ENCODE measurements at places on chromosomes 5 and 9.

DNA sequence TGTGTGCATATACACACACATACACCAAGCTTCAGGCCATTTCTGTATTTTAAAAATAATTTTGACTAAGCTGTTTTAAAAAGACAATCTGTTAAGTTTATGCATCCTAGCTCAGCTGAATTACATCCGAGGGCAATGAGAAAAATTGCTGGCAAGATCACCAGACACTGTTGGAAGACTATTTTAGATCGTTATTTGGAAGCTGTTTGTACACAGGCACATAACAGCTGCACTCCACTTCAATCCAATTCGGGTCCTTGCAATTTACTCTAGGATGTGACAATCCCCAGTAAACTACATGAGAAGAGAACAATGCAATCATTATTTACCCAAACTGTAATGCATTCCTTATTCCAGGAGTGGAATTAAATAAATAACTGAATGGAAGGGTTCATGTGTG is 79.3 kb upstream of the RASA1 start:
- no peak for DNase-seq

- no peak for DNase-seq
Observed at GRCh38 chr5:138951986-138952735, 77.0 kb upstream of the LRRTM2 start.

- no peak for DNase-seq
Observed at GRCh38 chr5:126869005-126869451, 92.1 kb downstream of the LMNB1 start.

GRCh38 chr5:2487152-2487763 is 264.2 kb downstream of the IRX2 start:
- DNase-seq, result no peak

- no peak for DNase-seq
Observed at GRCh38 chr5:6423327-6424109, 25.1 kb upstream of the UBE2QL1 start.

GRCh38 chr5:120677481-120677880 is 213.4 kb downstream of the PRR16 start:
- DNase-seq, result no peak

DNA sequence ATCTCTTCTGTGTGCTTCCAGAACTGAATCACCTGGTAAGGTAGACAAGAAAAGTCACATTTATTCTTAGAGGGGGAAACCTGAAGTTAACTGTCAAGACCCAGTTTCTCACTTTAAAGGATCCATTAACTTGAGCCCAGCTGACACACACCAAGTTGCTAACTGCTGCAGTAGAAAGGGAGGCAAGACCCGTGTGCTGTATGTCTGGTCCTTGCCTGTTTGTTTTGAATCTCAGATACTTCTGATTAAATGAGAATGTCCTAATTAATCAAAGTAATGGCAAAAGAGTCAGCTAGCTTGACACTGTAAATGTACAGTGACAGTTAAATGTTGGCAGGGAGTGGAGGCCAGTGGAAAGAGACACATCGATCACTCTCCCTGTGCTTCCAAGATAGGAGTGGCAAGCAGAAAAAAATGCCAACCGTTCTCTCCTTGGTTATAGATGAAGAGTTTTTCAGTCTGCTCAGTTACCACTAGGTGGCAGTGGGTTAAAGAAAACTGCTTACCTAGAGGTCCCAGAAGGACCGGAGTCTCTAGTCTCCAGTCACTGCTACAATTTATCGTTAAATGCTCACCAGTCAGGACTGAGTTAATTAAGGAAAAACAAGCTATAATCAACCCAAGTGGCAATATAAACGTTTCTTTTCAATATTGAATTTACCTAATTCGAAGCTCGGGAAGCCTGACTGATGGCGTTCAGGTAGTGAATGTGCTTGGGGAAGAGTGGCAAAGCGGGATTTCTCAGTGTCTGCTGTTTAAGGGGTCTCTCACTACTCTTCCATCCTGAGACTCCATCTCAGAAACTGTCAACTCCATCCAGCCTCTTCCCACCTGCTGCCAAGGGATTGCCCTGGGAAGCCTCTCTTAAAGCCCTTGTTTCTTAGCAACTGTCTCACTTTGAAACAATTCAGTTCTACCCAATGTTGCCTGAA is 18.4 kb downstream of the LSM11 start:
- no peak for DNase-seq

DNA sequence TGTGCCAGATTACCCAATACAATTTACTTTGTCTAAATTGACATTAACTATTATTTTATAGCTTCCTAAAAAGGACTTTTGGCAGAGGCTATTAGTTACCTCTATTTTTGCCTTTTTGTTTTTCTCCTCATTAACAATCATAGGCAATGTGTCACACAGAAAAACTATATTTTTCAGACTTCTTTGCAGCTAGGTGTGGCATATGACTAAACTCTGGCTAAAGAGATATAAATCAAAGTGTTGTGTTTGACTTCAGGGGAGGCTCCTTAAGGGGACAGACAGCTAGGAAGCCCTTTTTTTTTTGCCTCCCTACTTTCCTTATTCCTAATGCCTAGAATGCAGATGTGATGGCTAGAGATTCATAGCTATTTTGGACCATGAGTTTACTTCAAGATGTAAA is 19.7 kb upstream of the GCNT4 start:
- no peak for DNase-seq

DNA sequence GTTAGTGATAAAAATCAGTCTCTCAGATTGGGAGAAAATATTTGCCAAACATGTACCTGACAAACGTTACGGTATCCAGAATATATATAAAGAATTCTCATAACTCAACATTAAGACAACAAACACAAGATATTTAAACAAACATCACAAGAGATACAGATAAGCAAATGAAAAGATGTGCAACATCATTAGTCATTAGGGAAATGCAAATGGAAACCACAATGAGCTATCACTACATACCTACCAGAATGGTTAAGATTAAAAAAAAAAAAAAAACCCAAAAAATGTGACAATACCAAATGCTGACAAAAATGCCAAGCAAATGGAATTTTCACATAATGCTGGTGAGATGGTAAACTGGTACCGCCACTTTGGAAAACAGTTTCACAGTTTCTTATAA is 15.4 kb downstream of the CERT1 start:
- DNase-seq, result no peak

DNA sequence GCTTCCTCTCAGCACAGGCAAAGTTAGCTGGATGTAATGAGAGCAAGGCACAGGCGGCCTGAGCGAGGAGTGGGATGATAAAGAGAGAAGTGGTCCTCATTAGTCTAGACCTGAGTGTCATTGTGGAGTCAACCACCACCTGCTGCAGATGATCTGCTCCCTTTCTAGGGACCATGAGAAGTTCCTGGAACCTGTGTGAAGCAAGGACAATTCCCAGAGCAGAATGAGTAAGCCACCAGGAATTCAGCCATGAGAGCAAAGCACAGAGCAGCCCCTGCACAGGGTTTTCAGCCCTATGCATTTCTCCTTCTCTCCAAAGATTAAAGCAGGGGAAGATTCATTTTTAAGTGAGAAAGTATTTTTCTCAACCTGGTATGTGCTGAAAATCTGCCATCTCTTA is 146.8 kb upstream of the SPEF2 start:
- DNase-seq, result no peak

DNA sequence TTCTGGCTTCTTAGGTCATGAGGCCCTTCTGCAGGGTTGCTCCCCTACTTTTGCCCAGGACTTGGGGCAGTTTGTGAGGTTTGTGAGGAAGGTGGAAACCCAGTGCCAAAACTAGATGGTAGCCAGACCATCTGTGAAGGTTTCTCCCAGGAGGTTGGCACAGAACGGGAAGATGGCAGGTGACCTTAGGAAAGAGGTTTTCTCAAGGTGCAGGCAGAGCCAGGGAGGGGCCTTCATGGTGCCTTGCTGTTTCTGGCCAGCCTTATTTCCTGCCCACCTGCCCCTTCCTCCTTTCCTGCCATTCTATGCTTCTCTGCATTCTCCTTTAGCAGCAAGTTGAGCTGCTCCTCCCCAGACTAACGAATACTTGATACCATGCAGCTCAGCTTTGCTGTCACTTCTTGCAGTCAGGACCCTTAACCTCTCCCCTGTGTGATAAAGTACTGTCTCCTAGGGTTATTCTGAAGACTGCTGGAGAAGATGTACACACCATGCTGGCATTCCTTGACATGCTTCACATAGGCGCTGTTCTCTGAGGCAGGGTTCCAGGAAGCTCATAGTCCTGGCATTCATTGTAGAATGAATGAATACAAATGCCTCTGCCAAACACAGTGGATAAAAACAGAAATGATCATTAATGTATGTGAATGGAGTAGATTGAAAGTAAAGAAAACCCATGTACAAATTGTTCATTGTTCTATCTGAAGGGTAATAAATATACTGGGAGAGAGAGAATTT is 154.3 kb downstream of the KDM4C start:
- no peak for DNase-seq

- no peak for DNase-seq
Observed at GRCh38 chr9:91126761-91127445, 234.8 kb downstream of the AUH start.

GRCh38 chr5:28729067-28729466 is 1690.7 kb upstream of the CDH9 start:
- DNase-seq, result no peak

DNA sequence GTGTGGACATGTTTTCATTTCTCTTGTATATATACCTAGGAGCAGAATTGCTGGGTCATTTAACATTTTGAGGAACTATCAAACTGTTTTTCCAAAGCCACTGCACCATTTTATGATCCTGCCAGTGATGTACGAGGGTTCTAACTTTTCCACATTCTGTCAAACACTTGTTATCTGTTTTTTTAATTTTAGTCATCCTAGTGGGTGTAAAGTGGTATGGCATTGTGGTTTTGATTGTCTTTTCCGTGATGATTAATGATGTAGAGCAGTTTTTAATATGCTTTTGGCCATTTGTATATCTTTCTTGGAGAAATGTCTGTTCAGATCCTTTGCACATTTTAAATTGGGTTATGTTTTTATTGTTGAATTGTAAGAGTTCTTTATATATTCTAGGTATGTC is 107.0 kb downstream of the MELK start:
- DNase-seq, result no peak

GRCh38 chr5:41955432-41956024 is 30.4 kb downstream of the FBXO4 start:
- DNase-seq, result no peak

GRCh38 chr9:129199044-129199435 is 21.0 kb upstream of the IER5L start:
- DNase-seq, result no peak

GRCh38 chr9:85871008-85871407 is 69.9 kb upstream of the NAA35 start:
- no peak for DNase-seq

DNA sequence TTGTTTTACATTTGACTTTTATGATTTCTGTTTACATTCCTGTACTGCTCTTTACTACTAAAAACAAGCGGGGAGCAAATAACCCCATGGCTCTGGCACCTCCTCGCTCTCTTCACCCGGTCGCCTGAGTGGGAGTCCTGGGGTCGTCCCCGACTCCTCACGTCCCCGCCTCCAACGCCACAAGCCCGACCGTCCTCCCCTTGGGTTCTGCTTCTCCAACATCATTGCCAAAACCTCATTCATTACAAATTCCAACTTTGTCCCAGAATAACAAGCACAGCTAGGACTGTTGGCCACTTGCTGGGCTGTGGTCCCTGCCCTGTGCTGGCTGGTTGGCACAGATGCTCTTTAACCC is 35.1 kb downstream of the MRPL36 start:
- DNase-seq, result no peak

DNA sequence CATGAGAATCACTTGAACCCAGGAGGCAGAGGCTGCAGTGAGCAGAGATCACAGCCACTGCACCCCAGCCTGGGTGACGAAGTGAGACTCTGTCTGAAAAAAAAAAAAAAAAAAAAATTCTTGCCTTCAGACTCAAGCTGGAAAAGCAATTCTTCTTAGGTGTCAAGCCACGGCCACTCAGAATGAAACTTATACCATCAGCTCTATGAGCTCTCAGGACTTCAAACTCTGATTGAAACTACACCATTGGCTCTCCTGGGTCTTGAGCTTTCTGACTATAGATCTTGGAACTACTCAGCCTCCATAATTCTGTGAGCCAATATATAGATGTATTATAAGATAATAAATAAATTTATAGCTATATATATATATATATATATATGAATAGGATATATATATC is 12.9 kb upstream of the FGF10 start:
- no peak for DNase-seq

GRCh38 chr9:131402738-131403492 is 9.0 kb downstream of the PRRC2B start:
- DNase-seq, result no peak

DNA sequence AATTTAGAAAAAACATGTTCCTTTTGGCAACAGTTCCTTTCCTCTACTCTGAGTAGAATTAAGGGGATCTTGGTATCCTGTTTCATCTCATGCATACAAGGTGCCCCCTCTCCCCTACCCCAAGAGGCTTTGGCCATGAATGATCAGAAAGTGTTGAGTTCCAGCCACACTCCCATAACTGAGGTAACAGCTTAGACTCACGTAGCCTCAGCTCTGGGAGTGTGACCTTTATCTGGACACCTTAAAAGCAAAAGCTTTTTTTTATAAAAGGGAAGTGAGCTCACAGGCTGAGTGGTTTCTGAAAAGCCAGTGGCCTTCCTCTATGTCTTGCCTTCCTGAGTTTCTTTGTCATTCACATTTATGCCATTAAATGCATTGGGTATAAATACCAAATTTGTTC is 900 bp upstream of the HAVCR2 start:
- no peak for DNase-seq

- DNase-seq, result no peak
Observed at GRCh38 chr5:151151793-151152192, 5.8 kb downstream of the ANXA6 start.

DNA sequence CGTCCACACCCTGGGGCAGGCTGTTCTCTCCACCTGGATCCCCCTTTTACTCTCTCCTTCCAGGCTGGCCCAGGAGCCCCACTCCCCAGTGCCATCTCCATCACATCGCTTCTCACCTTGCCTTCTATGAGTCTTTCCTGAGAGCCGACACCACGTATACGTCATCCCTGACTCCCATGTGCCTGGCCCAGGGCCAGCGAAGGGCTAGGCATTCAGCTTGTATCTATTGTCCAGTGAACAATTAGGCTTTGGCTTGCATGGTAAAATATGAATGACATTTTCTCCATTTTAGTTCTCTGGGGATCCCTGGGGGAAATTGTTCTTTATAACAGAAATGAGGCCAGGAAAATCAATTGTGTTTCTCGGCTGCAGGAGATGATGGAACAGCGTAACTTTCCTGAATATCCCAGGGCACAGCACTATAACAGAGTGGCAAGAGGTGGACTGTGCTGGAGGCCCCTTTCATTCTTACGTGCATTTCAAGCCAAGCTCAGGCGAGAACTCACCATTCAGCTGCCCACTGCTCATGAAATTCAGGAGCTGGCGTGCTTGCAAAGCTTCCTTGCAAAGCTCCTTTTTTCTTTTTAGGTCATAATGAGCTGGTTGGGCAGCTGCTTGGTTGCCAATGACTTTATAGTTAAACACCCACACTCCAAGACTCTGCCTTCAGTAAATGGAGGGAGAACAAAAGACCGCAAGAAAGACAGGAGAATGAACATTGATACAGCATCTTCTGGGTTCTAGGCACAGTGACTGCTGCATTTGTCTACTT is 37.7 kb downstream of the NSG2 start:
- DNase-seq, result no peak

GRCh38 chr5:95958310-95959014 is 3.2 kb downstream of the ELL2 start:
- DNase-seq, result no peak

GRCh38 chr5:156400231-156400986 is 73.4 kb downstream of the SGCD start:
- no peak for DNase-seq

- DNase-seq, result no peak
Observed at GRCh38 chr9:117121316-117121715, 293.5 kb downstream of the ASTN2 start.
